Activated effector memory CD4-positive, alpha-beta T cell treated with Interleukin-2 at 50 U/mL for 16 hours (primary cell): ENCODE measurements at places on chromosomes 16 and 17.

DNA sequence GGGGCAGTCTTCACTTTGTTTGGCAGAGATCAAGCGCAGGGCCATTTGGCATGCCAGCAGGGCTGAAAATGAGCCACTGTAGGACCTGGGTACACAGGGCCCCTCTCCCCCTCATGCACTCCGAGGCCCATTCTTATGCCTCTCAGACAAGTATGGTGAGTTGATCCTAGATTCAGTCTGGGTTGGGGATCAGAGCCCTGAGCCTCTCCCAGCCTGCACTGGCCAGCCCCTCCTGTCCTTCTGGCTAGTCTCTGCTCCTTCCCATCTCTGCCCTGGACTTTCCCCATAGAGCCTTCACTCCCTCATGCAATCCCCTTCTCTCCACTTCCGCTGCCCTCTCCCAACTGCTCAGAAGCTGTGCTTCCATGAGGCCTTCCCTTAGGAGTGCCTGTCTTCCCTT, 31.0 kb downstream of the SMARCE1 start:
- DNase-seq = no peak

GRCh38 chr17:79842656-79843473, 3.6 kb upstream of the CBX4 start:
- no peak for DNase-seq

GRCh38 chr17:8038954-8039610, at the start of gene ALOX15B:
ALOX15B (plus strand) TSS chr17:8039059; CDS start chr17:8039156, 97 bp downstream.
- no peak for DNase-seq

GRCh38 chr17:61352781-61353491, 46.7 kb upstream of the TBX2 start:
- no peak for DNase-seq

- no peak for DNase-seq
Measured at GRCh38 chr16:27378871-27379481, 23.0 kb upstream of the IL21R start.

GRCh38 chr16:15599303-15600070, 43.5 kb downstream of the MARF1 start:
- no peak for DNase-seq

- no peak for DNase-seq
Measured at GRCh38 chr17:82957961-82958561, 118.2 kb upstream of the ZNF750 start.
